ENCODE measurements at places on chromosomes 7 and 10.
A peak's percentile ranks its signal among the peaks of the same experiment; 100 is the strongest.

- DNase-seq = no peak
Measured at GRCh38 chr7:32077806-32078205, 7.6 kb upstream of the PDE1C start.

- no peak for DNase-seq
Measured at GRCh38 chr7:1853431-1853985, 183.4 kb downstream of the ELFN1 start.

- DNase-seq = peak; percentile 66
Measured at GRCh38 chr10:46033602-46034011, 3.2 kb upstream of the NCOA4 start.

GRCh38 chr7:36312064-36312914 is 77.4 kb upstream of the ANLN start:
- DNase-seq = no peak

DNA sequence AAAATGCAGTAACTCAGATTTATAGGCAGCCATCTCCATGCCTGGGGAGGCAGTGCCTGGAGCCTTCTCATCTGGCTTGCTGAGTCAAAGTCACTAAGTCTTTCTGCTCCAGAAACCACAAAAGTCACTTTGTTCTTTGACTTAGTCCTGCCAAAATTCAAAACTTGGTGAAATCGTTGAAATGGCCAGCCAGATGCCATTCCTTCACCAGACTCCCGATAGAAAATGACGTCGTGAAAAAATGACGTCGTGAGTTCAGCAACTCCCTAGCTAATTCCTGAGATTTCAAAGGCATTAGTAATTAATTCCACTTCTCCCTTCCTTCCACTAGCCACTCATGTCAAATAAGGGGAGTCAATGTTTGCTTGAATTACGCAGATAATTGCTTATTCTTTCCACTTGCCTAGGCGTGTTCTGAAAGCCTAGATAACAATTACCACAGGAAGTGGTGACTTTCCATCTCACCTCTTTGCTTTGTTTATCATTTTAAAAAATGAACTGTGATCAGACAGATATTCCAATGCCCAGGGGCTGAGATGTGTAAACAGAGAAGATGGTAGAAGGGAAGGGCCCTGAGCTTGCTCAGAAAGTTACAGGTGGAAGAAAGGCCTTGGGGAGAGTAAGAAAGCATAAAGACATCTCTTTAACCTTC is 48.5 kb upstream of the OSBPL3 start:
- DNase-seq = peak; percentile 86

- DNase-seq = no peak
Measured at GRCh38 chr10:43024942-43025700, 51.7 kb upstream of the RET start.

DNA sequence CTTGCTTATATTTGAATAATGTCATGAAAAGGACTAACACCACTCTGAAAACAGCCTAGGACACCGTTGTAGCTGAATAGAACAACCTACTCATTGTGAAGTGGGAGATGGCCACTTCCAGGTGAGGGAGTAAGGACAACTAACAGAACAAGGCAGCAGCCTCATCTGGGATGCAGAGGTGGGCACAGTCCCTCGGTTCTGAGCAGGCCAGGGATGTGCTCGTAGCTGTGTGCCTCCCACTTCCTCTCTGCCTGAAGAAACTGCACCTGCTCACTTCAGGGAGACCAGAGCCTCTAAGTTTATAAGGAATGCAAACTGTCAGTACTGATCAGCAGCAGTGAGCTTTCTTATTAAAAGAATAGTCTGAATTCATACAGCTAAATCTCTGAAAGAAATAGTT is 2.5 kb downstream of the VSTM4 start:
- no peak for DNase-seq

- DNase-seq = peak; percentile 74
Measured at GRCh38 chr10:51007781-51008180, 66.5 kb upstream of the PRKG1 start.

GRCh38 chr10:120429395-120429794 is 27.6 kb upstream of the PLPP4 start:
- DNase-seq = no peak

- DNase-seq = no peak
Measured at GRCh38 chr7:1742555-1743303, 72.7 kb downstream of the ELFN1 start.

- no peak for DNase-seq
Measured at GRCh38 chr7:148408307-148408706, 182.3 kb upstream of the C7orf33 start.

DNA sequence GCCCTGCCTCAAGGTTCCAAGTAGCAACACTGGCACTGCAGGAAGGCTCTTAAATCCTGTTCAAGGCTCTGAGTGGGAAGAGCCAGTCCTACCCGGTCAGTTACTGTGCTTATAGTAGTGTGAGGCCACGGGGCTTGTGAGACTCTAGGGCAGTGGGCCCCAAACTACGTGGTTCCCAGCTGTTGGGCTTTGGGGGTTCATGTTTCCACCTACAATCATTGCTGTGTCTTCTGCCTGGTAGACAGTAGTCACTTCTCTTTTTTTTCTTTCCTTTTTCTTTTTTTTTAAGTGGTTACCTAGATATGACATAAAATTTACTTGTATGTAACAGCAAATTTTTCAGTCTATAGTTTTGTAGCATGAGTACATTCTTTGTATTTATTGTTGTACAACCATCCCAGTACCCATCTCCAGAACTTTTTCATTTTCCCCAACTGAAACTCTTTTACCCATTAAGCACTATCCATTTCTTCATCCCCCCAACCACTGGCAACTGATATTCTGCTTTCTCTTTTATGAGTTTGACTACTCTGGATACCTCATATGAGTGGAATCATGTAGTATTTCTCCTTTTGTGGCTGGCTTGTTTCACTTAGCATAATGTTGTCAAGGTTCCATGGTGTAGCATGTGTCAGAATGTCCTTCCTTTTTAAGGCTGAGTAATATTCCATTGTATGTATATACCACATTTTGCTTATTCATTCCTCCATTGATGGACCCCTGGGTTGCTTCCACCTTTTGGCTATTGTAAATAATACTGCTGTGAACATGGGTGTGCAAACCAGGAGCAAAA is 7.7 kb downstream of the UBTD1 start:
- no peak for DNase-seq

DNA sequence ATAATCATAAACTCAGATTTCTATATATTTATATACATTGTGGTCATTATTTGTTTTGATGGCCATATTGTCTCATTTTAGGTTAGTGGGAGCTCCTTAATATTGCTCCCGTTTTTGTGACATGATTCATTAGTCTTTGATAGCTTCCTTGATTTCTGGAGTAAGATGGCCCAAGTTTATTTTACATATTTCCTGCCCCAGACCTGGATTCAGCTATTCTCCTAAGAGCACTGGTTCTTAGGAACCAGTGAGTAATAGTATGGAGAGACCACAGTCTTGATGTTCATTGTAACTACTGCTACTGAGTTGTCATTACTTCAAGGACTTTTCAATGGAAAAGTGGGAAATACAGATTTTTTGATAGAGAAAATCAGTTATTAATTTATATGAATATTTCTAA is 6.0 kb downstream of the TFPI2 start:
- DNase-seq = no peak

- no peak for DNase-seq
Measured at GRCh38 chr10:123488436-123488835, 177.7 kb upstream of the GPR26 start.

- DNase-seq = no peak
Measured at GRCh38 chr10:71250405-71250804, 38.0 kb downstream of the UNC5B start.

GRCh38 chr10:71531485-71532446 is 135.0 kb downstream of the CDH23 start:
- DNase-seq = no peak

DNA sequence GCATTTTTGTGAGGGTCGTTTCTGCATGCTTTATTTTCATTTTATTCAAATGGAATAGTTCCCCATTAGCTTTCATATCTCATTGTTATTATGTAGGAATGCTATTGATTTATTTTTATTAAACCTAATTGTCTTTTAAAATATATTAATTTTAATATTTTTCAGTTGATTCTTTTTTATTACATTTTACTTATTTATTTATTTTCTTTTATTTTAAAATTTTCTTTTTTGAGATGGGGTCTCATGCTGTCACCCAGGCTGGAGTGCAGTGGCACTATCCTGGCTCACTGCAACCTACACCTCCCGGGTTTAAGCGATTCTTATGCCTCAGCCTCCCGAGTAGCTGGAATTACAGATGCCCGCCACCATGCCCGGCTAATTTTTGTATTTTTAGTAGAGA is 7.4 kb upstream of the STK17A start:
- DNase-seq = no peak

- DNase-seq = no peak
Measured at GRCh38 chr10:113435881-113436280, 117.0 kb upstream of the HABP2 start.

Measured in HCEC 1CT (cell line).